Stimulated activated CD4-positive, alpha-beta T cell treated with anti-CD3 and anti-CD28 coated beads, TNF-alpha, amount 100 ng/mL, for 24 hours (primary cell): ENCODE measurements at places on chromosomes 3 and 15.

GRCh38 chr3:134251731-134252391 is 1.2 kb upstream of the RYK start:
- DNase-seq: no peak

- no peak for DNase-seq
These were observed 201.3 kb downstream of the RBMS3 start for GRCh38 chr3:29481969-29482767.

DNA sequence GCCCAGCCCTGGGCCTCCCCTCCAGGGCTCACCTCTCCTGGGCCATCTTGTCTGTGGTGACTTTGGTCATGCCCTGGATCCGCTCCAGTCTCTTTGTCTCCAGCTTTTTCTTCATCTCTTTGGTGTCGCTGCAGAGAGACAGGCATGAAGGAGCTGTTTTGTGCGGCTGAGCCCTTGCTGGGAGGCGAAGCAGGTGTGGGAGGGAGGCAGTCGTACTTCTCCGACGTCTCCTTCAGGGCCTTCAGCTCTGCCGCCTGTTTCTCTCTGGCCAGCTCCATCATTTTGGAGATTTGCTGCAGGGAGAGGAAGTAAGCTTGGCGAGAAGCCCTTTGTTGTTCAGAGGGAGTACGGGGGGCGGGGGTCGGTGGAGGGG is 7.7 kb upstream of the ANKRD63 start:
- no peak for DNase-seq

DNA sequence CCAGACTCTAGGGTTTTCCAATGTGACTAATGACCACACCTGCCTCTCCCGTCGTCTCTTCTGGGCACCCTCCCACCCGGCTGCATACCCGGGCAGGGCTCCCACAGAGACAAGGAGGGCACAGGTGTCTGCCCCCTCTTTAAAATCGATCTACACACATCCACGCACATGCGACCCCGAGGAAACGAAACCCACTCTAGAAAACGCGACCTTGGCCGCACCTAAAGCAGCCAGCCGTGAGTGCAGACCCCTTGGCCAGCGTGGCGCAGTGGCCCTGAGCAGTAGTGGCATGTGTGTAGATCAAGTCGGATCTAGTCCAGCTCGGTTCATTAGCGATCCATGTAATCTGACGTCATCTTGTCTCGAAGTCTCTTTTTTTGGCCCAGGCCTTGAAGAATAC is 151.8 kb downstream of the NSMCE3 start:
- no peak for DNase-seq

- no peak for DNase-seq
These were observed 20.2 kb downstream of the USF3 start for GRCh38 chr3:113676261-113676660.

DNA sequence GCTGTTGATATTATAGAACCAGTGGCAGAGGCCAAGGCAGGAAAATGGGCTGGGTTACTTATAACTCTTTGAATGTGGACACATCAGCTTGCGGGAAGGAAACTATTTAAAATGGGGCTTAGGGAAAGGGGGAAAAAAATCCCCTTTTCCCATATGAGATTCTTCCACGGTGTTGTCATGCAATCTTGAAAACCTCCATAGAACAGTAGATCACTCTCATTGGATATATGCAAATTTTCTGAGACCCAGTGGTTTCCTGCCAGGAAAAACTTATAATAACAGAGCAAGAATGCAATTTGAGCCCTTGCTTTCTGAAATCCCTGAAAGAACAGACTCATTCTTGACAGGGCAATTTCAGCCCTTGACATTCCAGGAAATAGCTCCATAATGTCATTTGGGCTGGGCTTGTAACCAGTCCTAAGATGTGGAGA is 31.1 kb downstream of the TMEM212 start:
- DNase-seq: no peak

GRCh38 chr15:76151599-76151974 is 91.8 kb downstream of the TMEM266 start:
- DNase-seq: no peak

GRCh38 chr3:124770336-124771082 is 40.3 kb downstream of the UMPS start:
- no peak for DNase-seq
